Calu3 (cell line): ENCODE measurements at places on chromosomes 3 and 15. TPM values are rescaled to one million over a fixed set of nuclear protein-coding genes. Genes with fewer than 3 reads are reported as not detected.

VIPR1 gene
- total RNA-seq: 16.6 and 19.2 TPM in 2 replicates

DNA sequence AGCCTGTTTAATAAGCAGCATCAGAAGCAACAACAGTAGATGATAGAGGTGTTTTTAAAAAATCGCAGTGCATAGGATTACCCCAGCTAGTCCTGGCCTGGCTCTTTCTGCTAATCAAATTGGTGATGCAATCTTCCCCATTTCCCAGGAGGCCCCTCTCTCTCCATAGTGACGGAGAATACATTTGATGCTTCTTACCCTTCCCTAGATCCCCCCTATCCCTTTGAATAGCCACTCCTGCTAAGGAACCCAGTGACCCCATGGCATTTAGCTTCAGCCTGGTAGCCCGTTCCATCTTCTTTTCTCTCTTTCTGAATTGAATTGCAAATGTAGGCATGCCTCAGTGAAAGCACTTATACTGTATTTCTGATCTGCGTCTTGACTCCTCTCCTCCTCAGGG, 223.6 kb upstream of the GAP43 start:
- DNase-seq: no peak

DGKG gene
- total RNA-seq: 5.7 and 7.2 TPM in 2 replicates

DNA sequence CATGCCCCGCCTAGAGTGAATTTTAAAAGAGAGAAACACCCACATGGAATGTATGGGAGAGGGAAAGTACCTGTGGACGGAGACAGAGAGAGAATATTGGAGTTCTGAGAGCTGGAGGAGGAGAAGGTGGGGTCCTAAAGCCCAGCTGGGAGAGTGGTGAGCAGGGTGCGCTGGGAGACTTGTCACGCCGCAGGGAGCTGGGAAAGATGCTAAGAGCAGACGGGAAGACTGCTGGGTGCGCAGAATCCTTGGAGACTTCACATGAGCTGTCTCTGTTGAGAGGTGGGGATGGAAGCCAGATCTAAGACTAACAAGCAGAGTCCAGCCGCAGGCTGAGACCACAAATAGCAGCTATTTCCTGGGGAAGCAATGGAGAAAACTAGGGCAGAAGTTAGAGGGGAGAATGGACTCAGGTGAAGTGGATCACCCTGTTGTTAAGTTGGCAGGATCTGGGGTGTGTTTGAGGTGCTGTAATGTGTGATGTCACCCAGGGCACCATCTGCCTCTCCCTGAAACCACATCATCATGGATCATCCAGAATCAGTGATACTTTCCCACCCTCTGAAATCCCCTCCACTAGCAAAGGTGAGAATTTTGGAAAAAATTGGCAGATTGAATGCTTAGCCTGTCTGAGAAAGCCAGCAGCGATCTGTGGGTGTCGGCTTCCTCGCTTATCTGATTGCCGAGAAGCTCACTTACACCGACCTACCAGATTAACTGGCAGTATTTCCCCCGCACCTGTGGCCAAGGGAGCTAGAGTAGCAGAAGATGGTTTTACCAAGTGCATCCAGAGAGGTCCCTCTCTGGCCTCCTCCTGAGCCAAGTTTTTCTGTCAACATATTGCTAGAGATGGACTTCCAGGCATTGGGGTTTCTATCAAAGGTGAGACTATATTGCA, 174.8 kb upstream of the BHLHE40 start:
- no peak for DNase-seq

GRCh38 chr3:29760226-29760685, 479.4 kb downstream of the RBMS3 start:
- no peak for DNase-seq

GRCh38 chr15:75359537-75360250, 8.7 kb downstream of the MAN2C1 start:
- no peak for DNase-seq

SLC28A2 gene
- not detected in 2 replicates for total RNA-seq

KIF9 gene
- 8.9 and 10.0 TPM in 2 replicates for total RNA-seq

DNA sequence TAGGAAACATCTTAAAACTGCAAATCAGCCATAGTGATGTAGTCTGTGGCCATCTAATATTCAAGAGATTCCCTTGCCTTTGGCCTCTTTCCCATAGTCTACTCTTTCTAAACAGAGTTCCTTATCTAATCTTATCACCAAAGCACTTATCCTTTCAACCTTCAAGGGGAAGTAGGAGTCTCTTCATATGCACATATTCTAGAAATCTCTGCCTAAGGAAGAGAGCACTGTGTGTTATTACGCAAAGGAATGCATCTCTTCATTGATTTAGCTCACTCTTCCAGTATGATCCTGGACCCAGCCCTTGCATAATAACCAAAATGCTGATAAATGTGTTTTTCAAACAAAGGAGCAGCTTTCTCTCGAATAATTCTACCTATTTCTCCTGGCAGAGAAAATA, 253.7 kb upstream of the TPRG1 start:
- DNase-seq: no peak

- DNase-seq: no peak
Observed at GRCh38 chr3:183626877-183627594, 8.4 kb upstream of the KLHL24 start.

ZNF860 gene
- total RNA-seq: 7.5 and 11.8 TPM in 2 replicates

ATP13A5 gene
- 0.66 TPM in 1 of 2 replicates, not detected in the other for total RNA-seq

GRCh38 chr15:22968366-22968765, 11.8 kb downstream of the CYFIP1 start:
- no peak for DNase-seq

WDR93 gene
- total RNA-seq: not detected in 2 replicates

HCN4 gene
- total RNA-seq: 0.07 TPM in 2 replicates

COX17 gene
- 48.4 and 51.3 TPM in 2 replicates for total RNA-seq

DNA sequence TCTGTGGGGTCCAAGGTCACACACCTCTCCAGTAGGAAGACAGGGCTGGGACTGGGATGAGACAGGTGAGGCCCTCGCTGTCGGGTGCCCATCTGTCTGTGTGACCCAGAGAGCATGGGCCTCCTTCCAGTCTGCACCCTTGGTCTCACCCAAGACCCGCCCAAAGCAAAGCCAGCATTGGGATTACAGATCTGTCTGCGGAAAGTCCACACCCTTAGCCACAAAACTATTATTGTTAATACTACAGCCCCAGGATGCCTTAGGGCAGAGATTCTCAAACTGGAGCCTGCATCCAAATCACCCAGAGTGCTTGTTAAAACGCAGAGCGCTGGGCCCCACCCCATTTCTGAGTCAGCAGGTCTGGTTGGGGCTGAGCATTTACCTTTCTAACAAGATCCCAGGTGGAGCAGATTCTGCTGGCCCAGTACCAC, 58.5 kb upstream of the ZNF148 start:
- DNase-seq: peak; percentile 10

DNA sequence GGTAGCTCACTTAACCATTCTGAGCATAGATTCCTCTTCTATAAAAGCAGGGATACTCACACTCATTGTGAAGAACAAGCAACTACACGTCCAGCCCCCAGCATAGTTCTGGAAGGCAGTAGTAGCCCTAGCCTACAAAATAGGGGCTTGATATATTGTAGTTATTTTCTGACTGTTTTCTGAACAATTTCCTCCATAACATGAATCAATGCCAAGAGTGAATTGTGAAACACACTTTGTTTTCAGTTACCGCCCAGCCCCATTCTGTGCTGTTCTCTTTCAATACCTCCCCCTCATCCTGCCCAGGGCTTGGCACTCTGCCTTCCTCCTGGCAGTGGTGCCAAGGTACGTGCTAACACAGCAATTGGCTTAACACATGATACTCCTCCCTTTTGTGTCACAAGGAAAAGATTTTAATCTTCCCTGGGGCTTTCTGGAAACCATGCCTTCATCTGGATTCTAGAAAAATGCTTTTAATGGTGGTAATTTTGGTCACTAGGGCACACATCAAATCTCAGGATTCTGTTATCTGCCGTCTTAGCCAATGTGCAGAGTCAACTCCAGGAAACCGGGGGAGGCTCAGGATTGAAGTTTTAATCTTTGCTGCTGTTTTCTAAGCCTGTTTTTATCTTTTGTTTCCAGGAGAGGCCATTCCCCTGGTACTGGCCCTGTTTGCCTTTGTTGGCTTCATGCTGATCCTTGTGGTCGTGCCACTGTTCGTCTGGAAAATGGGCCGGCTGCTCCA, 37.2 kb downstream of the IL20RB start:
- peak; percentile 93 for DNase-seq

DNA sequence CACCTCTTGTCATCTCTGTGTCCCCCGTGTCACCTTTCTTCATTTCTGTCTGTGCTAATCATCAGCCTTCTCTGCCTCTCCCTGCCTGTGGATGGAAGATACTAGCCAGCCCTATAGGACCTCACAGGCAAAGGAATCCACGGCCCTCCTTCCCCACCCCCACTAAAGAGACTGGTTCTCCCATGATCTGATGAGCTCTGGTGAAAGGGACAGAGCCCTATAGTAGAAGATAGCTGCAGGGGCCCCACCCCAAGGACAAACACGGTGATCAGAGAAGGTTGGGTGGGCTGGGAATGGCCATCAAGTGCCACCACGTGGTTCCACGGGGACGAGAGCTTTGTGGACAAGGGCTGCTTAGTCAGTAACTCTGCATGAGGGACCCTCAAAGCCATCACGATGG, 27.8 kb upstream of the RASA2 start:
- DNase-seq: no peak

DNA sequence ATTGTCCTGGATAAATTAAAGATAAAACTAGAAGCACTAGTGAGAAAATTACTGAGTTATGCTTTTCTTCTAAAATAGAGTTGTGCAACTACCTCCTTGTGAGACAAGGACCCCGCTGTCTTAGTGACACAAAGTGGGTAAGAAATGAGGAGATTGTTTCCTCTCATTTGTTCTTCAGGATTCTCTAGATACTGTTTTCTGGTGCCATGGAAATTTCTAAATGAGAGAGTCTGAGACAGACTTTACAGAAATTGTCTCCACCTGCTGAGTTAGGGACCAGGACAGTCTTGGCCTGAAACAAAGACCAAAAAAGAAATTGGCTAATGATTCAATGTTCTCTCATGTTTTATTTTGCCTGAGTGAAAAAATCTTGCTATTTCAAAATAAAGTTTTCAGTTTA, 427.5 kb downstream of the TUSC7 start:
- DNase-seq: no peak

DNA sequence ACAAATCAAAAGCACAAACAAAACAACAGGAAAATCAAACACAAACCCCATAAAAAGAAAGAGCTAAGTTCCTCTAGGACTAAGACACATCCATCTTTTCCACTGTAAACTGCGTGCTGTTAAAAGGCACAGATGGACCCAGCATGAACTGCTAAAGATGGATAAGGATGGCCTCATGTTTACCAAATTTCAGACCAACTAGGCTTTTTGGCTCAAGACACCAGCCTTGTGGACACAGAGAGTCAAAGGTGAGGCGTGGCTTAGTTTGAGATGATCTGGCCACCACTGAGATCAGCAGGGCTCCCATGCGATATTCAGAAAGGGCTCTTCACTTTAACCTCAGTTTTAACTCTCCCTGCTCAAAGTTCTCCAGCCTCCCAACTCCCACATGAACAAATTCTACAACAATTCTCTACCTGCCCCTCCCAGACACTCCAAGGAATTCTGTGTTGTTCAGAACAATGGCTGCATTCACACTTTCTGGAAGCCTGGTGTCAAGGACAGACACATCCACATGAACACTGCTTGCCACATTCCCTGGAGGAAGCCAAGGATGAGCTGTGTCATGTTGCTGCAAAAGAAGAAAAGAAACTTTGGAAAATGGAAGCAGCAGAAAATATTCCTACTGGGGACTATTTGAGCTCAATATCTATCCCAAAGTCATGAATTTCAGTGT, 198.4 kb upstream of the LRRN1 start:
- no peak for DNase-seq

NEK10 gene
- 1.7 and 2.3 TPM in 2 replicates for total RNA-seq

DNA sequence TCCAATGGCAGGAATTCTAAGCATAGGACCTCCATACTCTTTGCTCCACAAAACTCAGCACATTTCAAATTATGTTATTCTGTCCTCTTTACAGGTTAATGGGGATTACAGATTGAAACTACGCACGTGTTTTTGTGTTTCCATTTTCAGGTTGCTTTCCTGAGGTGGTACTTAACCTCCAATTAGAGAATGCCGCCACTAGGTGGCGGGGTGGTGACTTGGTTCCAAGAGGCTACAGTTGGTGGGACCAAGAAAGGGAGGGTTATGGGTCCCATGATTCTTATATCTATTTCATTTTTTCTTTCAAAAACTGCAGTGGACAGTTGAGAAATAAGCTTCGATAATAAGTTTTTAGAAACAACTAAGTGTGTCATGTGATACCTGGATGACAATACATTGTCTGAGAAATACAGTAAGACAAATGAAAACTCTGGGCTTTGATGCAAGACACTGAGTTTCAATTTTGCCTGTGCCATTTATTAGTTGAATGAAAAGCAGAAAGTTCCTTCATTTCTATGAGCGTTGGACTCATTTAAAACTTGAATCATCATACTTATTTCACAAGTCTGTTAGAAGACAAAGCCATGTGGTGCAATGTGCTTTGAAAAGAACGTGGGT, 539.0 kb downstream of the FGF12 start:
- DNase-seq: peak; percentile 84

DNA sequence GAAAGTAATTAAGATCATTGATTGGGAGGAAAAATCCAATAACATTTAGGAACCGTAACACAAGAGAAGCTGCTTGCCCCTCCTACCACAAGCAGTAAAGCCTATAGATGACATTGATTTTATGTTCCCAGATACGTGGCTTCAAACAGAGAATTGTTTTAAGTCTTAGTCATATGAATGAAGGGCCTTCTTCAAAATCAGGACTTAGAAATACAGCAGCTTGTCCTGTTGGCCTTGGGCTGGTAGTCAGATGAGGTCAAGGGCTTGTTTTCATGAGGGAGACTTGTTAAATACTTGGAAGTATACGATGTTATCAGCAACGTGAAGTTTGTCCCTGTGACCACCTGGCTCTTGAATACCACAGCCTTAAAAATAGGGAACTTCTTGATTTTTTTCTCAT, 114.4 kb downstream of the VGLL4 start:
- no peak for DNase-seq

CHRNA7 gene
- 2.0 and 2.4 TPM in 2 replicates for total RNA-seq
